ENCODE measurements at places on chromosomes 2 and 18.

DNA sequence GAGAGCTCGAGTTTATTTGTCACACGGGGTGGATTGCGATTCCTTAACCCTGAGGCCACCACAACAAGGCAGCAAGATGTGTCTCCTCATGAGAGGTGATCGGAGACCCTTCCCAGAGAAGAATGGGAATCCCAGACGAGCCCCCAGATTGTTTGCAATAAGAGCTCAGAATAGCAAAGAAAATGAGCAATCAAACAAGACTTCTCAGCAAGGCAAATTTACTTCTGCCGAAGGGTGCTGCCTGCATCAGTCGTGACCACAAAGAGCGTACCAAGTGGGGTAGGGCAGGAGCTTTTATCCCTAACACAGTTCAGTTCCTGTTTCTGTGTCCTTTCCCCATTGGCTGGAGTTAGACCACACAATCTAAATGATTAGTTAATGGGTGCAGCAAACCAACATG is 237.5 kb upstream of the SYT4 start:
- DNase-seq = no peak

GRCh38 chr2:55233658-55233940 is 1.1 kb downstream of the RPS27A start:
- no peak for DNase-seq

- DNase-seq = peak; percentile 45
Measured at GRCh38 chr2:8202132-8202531, 479.7 kb upstream of the ID2 start.

GRCh38 chr2:96547731-96548171 is 11.2 kb downstream of the ARID5A start:
- no peak for DNase-seq

- DNase-seq = no peak
Measured at GRCh38 chr18:30694773-30695172, 347.8 kb downstream of the DSC3 start.

Measured in T-helper 1 cell (primary cell).